ENCODE measurements at places on chromosomes 2 and 18. TPM values are rescaled to one million over a fixed set of nuclear protein-coding genes. Genes with fewer than 3 reads are reported as not detected.

TSPYL6 gene
- not detected for total RNA-seq

LRRC30 gene
- total RNA-seq: not detected

HTR2B gene
- not detected for total RNA-seq

TXNDC2 gene
- total RNA-seq: not detected

UBR3 gene
- 28.0 TPM for total RNA-seq

UPP2 gene
- total RNA-seq: not detected

STK17B gene
- 12.8 TPM for total RNA-seq

LRATD1 gene
- total RNA-seq: 5.7 TPM

CNGA3 gene
- not detected for total RNA-seq

AQP12A gene
- total RNA-seq: not detected

CAPN14 gene
- total RNA-seq: 0.54 TPM
